Umbilical cord (tissue), 2 donors: ENCODE measurements at places on chromosomes 16 and 17. TPM values are rescaled to one million over a fixed set of nuclear protein-coding genes. Genes with fewer than 3 reads are reported as not detected.

EVI2A gene
- total RNA-seq = 14.0 TPM

GRCh38 chr16:54546521-54546920 is 259.9 kb upstream of the IRX3 start:
- no peak for DNase-seq

GRCh38 chr16:83698964-83699363 is 108.8 kb upstream of the HSBP1 start:
- no peak for DNase-seq

CDRT15L2 gene
- 5.5 TPM for total RNA-seq

DNA sequence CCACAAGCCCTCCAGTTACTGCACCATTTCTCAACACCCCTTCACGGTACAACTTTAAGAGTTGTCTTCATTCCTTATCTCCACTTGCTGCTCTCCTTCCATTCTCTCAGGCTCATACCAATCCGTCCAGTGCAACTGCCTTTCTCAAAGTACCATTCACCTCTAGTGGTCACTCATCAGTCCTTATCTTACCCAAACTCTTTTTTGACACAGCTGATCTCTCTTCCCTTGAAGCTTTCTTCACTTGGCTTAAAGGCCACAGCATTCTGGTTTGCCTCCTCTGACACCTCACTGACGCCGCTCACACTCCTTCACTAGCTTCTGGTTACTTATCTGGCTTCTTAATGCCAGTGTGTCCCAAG is 24.9 kb downstream of the UBE2G1 start:
- DNase-seq = no peak

DNA sequence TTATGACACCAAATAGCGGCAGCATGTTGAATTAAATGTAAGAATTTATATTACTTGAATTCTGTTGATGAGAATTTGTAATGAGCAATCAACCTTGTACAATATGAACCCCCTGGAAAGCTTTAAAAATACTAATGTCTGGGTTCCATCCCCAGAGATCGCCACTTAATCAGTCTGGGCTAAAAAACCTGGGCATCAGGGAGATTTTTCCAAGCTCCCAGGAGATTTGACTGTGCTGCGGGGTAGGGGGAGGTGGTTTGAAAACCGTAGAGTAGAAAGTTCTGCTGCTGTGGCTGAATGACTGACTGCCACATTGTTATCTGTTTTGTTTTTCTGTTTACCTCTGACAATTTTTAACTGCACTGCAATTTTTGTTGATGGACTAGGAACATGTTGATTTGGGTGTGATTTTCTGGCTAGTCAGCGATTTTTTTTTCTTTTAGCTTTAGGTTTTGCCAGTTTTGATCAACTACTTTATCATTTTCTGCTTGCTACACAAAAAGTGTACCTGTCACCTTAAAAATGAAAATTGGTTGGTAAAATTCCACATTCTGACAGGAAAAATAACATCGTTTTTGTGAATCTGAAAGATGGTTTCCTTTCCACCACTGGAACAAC is 79.3 kb downstream of the PCTP start:
- no peak for DNase-seq

DNA sequence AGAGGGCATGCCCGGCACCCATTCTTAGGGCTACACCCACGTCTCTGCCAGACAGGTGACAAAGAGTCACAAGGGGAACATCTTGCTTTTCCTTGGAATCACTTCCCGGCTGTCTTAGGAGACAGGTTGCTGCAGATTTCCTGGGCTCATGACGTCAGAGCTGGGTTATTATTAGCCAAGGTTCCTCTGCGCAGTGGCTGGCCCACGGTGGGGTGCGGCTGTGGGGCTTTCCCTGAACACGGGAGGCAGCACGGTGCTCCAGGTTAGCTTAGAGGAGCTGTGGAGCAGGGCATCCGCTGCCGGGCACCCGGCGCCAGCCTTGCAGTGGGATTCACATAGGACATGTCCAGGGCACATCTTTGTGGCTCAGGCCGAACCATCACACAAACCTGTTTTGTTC is 118.0 kb upstream of the PLCG2 start:
- DNase-seq = no peak

CLEC10A gene
- not detected for total RNA-seq

CEP295NL gene
- 3.9 TPM for total RNA-seq

DNA sequence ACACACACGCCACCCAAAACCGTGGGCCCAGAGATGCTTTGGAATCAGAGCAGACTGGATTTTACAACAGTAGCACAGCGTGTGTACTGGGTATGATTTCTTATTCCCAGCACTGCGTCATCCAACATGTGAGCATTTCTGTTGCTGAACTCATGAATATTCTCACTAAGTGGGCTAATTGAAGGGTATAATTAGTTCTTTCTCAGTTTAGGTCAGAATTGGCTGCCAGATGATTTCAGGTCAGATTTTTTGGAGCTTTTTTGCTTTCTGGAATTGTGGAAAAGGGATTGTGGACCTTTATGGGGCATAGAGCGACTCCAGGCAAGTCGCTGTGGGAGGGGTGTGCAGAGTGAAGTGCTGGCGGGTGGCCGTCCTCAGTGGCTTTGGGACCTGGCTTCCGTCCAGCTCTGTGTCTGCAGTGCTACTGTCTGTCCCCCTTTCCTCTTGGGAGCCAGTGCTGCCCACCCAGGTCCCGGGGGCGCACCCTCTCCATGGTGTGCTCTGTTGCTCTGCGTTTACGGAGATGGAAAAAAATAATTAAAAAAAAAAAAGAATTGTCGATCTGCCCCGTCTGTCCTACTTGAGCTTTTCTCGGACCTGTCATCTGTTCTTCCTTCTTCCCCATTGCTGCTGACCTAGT is 25.0 kb downstream of the FOXK2 start:
- no peak for DNase-seq

- no peak for DNase-seq
Observed at GRCh38 chr17:27550974-27551505, 79.9 kb upstream of the LGALS9 start.

- DNase-seq = no peak
Observed at GRCh38 chr16:28876973-28877654, 1.2 kb upstream of the ATP2A1 start.

DNA sequence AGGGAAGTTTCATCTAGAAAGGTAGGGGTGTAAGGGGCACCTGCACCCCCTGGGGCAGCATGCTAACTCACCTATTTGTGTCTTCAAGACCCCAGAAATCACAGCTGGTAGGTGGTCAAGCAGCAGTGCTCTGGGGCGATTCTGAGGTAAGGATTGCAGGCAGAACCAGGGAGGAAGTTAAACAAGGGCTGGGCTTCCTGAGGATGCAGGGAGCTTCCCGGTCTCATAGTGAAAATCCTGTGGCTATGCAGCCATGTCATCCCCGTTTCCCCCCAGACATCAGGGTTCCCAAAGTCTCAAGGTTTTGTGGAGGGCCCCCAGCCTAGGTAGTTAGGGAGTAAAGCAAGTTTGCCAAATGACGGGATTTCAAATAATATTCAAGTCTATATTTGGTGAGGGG is 78.5 kb downstream of the C16orf78 start:
- no peak for DNase-seq

- DNase-seq = no peak
Observed at GRCh38 chr16:82016964-82017363, 5.7 kb upstream of the SDR42E1 start.

DNA sequence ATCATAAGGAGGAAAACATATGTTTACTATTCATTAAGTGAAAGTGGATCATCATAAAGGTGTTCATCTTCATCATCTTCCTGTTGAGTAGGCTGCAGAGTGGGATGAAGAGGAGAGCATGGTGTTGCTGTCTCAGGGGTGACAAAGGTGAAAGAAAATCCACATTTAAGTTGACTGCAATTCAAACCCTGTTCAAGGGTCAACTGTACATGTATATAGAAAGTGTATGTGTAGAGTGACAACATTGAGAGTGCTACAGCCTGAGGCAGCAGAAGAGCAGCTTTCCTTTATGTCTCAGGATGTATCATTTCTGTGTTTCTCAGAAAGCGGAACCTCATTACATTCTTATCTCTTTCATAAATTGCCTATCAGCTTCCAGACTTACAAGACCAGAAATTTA is 17.2 kb downstream of the ORC6 start:
- DNase-seq = no peak

DNA sequence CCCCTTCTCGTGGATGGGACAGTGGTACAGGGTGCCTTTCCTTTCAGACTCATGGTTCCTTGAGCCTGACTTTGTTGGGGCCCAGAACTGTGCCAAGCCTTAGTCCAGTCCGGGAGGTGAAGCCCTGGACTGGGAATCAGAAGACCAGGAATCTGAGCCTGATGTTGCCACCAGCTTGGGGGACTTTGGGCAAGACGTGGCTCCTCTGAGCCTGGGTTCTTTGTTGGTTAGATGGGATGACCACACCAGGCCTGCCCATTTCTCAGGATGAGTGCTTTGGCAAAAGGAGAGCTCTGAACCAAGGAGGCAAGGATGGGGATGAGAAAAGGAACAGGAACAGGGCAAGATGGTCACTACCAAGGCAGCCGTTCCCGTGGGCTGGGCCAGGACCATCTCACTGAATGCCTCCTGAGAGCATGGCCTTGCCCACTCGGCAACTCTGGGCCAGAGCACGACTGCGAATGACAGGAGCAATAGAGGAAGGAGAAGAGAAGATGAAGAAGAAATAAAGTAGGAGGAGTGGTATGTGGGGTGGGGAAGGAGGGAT is 32.5 kb downstream of the PITPNM3 start:
- no peak for DNase-seq

DNA sequence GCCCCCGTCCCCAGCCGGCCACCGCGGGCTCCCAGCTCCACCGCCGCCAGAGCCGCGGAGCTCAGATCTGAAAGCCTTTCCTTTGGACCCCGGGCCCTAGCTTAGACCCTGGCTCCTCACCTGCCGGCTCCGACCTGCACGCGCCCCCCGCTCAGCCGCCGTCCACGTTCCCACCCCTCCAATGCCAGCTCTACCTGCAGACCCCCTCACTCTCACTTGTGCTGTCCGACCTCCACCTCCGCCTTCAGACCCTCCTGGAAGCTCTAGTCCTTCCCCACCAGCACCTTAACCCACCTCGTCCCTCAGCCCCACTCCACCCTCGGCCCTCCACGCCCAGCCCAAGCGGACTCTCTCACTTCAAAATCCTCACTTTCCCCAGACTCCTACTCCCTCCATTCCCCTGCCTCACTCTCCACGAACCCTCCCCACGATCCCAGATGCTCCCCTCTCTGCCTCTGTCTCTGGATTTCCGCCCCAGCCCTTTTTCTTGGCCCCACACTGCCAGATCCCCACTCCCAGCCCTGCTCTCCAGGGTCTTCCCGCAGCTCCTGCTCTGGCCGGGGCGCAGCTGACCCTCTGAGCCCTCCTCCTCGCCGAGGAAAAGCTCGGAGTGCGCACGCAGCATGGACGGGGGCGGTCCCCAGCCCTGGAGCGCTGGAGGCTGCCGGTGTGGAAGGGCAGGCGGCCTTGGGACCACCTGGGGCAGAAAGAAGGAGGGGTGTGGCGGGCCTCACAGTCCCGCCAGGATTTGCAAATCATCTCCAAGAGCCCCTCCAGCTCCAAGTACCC is at the start of gene TMEM114:
TSS of gene TMEM114 (minus strand) at position 612 of the 789 bp plus-strand sequence. CDS start 673 bp downstream, outside the sequence.
- no peak for DNase-seq

- no peak for DNase-seq
Observed at GRCh38 chr17:58492238-58493121, 4.3 kb upstream of the HSF5 start.

BTBD17 gene
- not detected for total RNA-seq

IGFALS gene
- 0.96 TPM for total RNA-seq

GRCh38 chr17:76139801-76140660 is 1.0 kb downstream of the FOXJ1 start:
- DNase-seq = no peak

- DNase-seq = no peak
Observed at GRCh38 chr16:86142801-86143236, 243.9 kb downstream of the IRF8 start.

C17orf78 gene
- total RNA-seq = not detected

DNA sequence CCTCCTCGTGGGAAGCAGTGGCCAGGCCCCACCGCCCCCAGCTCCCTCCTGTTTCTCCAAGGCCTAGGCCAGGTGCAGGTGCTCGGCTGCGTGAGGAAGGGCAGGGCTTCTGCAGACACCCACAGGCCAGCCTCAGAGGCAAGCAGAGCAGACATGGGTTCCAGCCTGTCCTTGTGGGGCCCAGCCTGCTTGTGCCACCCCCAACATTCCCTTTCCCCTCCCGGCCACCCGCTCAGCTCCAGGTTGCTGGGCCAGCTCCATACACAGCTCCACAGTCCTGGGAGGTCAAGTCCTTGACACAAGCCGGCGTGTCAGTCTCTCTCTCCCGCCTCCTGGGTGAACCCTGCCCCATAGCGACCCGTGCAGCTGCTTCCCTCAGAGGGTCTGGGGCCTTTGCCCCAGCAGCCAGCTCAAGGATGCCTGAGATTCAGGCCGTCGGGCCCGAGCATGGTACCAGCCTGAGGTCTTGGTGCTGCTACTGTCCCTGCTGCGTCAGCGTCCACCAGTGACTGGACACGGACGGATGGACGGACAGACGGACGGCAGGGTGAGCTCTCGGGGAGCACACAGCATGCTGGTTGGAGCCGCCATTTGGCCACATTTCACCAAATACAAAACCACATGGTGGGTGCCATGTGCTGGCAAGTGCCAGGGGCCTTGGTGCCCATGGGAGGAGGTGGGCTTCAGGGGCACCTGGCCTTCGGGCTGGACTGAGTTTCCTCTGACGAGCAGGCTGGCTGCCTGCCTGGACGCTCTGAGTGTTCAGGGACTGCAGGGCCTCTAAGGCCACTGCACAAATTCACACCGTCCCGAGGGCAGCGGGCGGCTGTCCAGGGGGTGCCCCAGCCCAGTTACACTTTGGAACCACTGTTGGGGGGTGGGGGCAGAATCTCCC is 8.0 kb downstream of the SECTM1 start:
- no peak for DNase-seq

DNA sequence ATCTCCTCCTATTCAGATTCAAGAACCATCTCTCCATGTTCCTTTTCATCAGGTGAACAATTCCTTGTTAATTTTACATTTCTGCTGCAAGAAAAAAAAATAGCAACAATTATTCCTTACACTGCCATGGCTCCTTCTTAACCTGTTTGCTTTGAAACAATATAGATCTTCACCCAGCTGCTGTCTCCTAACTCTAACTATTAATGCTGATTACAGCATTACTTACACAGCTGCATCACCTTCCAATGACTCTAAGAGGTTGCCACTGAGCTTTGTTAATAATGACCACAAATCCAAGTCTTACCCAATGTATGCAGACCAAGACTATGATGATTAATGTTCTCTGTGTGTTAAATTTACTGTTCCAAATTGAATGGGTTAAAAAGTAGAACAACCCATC is 541.4 kb downstream of the TOX3 start:
- DNase-seq = no peak

NPLOC4 gene
- 86.9 TPM for total RNA-seq

- no peak for DNase-seq
Observed at GRCh38 chr17:44758414-44759085, at the start of gene ADAM11. TSS of gene ADAM11 (plus strand) at chr17:44758988. CDS start at chr17:44759200, 212 bp downstream.

KRT39 gene
- 2.4 TPM for total RNA-seq

ADGRG3 gene
- total RNA-seq = not detected

GRCh38 chr17:45688353-45688752 is 95.8 kb upstream of the CRHR1 start:
- DNase-seq = no peak
